ENCODE measurements at places on chromosomes 13 and 19. TPM values are rescaled to one million over a fixed set of nuclear protein-coding genes. Genes with fewer than 3 reads are reported as not detected.

Gene AP1M2
- total RNA-seq: 687 TPM

DNA sequence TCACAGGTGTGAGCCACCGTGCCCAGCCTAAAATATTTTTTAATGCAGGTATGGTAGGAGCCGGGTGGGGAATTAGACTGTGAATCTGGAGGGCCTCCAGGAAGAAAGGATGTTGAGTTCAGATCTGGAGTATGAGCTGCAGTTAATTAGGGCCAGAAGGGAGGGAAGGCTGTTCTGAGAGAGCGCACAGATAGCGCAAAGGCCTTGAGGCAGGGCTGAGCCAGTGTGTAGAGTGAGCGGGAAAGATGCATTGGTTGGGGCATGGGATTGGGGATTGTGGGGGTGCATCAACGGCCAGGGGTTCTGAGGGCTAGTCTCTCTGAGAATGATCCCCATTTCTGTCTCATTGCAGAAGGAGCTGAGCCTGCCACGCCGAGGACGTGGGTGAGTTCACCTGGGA is 9.7 kb downstream of the MAST3 start:
- no peak for DNase-seq

DNA sequence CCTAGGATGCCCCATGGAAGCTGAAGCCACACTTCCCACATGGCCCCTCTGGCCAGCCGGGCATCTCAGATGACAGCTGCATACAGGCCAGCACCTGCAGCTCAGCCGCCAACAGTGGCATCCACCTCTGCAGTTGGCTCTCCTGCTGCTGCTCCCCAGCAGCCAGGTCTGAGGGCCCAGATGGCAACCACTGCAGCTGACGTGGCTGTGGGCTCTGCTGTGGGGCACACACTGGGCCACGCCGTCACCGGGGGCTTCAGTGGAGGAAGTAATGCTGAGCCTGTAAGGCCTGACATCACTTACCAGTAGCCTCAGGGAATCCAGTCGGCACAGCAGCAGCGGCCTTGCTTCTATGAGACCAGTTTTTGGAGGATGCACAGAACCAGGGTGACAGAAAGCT is 45.3 kb upstream of the LSM14A start:
- no peak for DNase-seq

- no peak for DNase-seq
These were observed 353.0 kb downstream of the KCTD12 start for GRCh38 chr13:76533251-76533650.

Gene ZNF253
- total RNA-seq: 7.1 TPM

DNA sequence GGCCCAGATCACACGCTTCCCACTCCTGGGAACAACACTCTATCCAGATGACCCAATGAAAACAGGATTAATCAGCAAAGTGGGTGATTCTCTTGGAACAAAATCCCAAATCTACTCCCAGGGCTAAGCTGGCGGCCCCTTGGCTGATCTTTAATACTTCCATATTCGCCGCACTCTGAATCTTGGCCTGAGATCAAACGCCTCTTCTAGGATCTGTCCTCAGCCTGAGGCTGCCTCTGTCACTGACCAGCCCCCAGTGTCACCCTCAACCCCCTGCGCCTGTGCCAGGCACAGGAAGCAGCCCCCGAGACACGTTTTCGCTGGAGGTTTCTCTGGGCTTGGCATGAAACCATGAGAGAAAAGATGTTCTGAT is 2.4 kb upstream of the CTXN1 start:
- peak; percentile 20 for DNase-seq

GRCh38 chr13:47621931-47622330 is 379.1 kb downstream of the SUCLA2 start:
- DNase-seq: no peak

Gene FAM124A
- 4.7 TPM for total RNA-seq

GRCh38 chr19:31111741-31112140 is 237.5 kb downstream of the TSHZ3 start:
- no peak for DNase-seq

GRCh38 chr13:19782049-19782726 is 557 bp downstream of the PSPC1 start:
- peak; percentile 69 for DNase-seq

Gene ZNF787
- total RNA-seq: 30.3 TPM

DNA sequence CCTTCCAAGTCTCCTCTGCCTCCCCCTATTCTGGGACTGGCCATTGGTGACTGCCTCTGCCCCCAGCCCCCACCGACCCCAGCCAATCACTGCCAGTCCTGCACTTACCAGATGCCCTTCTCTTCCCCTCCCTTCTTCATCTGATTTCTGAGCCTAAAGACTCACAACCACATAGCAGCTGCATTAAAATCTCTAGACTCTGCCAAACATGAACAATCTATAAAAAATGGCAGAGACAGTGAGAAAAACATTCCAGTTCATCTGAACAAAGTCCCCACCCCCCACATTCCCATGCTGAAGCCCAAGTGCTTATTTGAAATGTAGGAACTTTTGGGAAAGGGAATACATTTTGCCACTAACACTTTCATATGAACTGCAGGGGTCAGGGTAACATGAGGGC is 60.8 kb downstream of the KCTD12 start:
- no peak for DNase-seq

Gene LRRC8E
- total RNA-seq: 0.58 TPM

- DNase-seq: no peak
These were observed 4.1 kb downstream of the CCDC70 start for GRCh38 chr13:51865838-51866237.

DNA sequence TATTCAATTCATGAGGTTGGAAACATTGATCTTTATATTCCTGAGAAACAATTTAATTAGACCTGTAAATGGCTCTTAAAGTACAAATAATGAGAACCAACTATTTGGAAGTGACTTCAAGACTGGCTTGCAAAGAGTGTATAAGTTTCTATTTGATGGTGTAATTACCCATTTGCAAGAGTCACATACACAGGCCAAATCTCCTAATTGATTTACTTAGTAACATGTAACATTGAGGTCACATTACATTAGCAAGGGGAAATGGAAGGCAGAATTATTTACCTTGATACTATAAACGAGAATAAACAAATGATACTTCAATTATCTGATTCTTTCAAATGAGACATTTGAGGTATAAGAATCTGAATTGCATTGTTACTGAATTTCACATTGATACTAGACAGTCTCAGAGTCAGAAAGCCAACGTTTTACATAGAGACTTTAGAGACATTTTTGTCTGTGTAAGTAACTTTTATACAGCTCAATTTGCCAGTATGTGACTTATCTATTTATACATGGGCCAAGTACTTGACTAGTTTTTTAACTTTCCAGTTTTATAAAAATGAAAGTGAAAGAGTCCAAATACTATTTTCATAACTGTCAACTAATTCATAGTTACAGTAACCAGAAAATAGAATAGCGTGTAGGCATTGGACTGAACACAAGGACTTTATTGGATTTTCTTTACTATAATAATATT is 95.6 kb upstream of the RFC3 start:
- DNase-seq: no peak

- no peak for DNase-seq
These were observed 10.5 kb upstream of the CEACAM6 start for GRCh38 chr19:41744850-41745249.

- DNase-seq: no peak
These were observed 102.6 kb upstream of the FNDC3A start for GRCh38 chr13:48873081-48873480.

GRCh38 chr19:41172297-41173164 is 20.5 kb upstream of the CYP2S1 start:
- peak; percentile 61 for DNase-seq

GRCh38 chr19:1987197-1988187 is 28.0 kb downstream of the BTBD2 start:
- DNase-seq: no peak

Gene ATXN8OS
- total RNA-seq: not detected

Gene SSBP4
- total RNA-seq: 22.8 TPM

DNA sequence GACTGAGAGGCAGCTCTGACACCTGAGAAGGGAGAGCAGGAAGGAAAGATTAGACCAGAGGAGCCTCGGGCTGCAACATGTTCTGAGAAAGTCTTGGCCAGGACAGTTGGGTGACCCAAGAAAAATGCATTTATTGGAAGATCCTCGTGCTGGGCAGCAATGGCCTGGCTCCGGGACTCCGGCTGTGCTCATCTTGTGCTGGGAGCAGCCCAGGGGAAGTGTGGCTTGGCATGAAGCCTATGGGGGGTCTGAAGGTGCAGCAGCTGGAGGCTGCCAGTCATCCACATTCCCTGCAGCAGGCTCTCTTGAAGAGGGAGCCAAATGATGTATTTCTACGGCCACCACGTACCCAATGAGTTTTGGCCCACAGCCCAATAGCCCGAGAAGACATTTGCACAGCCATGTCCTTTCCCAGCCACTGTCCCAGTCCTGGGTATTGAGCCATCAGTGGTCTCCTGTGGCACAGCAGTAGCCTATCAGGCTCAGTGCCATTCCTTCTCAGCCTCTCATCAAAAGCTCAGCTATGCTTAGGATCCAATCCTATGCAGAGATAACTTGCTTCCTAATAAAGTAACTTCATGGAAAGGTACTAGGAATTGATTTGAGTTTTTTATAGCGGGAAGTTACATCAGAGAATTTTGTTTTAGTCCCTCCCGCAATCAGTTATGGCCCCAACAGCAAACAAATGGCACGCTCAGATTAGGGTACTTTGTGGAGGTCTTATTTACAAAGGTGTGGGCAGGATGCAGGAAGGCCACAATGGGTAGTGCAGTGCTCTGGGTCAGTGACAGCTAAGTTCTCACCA is 76.0 kb upstream of the MEDAG start:
- no peak for DNase-seq

GRCh38 chr19:40191836-40192646 is 815 bp downstream of the MAP3K10 start:
- peak; percentile 69 for DNase-seq

DNA sequence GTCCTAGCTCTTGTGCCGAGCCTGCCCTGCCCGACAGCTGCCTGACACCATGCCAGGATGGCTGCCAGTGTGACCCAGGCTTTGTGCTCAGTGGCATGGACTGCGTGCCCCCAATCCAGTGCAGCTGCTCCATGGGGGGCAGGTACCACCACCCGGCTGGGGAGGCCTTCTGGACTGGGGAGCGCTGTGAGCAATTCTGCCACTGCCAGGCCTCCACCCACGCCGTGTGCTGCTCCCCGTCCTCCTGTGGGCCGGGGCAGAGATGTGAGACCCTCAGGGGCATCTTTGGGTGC is 9.4 kb upstream of the FXYD3 start:
- no peak for DNase-seq

DNA sequence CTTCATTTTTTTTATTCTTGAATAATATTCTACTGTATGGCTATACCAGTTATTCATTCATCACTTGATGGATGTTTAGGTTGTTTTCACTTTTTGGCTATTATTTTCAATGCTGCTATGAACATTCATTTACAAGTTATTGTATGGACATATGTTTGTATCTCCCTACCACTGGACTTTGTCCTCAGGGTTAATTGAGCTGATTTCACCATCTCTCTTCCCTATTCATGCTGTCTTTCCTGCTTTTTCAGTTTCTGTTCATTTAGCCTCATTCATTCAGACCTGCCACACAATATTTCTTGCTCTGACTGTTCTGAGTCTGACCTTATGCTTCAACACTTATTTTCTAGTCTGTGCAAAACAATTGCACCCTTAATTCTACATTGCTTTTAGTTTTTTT is 12.3 kb upstream of the C1QTNF9B start:
- DNase-seq: no peak

DNA sequence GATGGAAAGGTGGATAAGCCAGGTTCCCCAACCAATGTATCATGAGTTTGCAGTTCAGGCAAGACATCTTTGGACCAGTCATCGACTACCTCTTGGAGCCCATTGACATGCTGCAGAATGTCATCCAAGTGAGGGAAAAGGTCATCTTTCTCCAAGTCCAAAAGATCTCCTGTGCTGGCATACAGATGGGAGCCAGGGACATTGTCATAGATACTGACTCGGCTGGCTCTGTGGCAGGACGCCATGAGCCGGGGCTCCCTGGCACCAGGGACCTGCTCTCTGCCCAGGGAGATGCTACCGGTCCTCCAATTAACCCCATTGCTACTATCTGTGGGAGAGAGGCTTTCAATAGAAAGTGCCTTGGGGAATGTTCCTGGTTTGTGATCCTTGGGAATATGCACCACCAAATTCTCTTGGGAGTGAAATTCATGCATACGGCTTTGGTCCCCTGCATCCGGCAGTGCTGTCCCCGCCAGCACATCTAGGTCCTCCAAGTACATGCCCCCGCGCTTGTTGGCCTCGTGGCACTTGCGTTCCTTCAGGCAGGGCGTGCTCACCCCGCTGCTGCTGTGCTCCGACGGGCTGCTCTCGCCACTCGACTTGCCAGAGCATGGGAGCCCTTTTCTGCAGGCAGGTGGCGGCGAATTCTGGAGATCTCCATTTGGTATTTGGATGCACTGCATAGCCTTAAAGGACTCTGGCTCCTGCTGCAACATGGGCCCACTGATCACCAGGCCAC is 113.0 kb downstream of the KL start:
- DNase-seq: no peak

DNA sequence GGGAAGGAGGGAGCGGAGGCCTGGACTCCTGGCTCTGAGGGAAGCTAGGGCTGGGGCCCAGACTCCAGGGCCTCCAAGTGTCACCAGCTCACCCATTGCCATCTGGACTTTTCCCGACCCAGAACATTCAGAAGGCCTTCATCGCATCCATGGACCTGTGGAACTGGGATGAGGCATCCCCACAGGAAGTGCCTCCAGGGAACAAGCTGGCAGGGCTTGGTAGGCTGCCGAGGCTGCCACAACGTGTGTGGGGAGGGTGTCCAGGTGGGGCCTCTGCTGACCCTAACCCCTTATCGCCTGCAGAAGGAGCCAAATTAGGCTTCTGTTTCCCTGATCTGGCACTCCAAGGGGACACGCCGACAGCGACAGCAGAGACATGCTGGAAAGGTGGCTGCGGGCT is 767 bp downstream of the ETV2 start:
- DNase-seq: no peak

DNA sequence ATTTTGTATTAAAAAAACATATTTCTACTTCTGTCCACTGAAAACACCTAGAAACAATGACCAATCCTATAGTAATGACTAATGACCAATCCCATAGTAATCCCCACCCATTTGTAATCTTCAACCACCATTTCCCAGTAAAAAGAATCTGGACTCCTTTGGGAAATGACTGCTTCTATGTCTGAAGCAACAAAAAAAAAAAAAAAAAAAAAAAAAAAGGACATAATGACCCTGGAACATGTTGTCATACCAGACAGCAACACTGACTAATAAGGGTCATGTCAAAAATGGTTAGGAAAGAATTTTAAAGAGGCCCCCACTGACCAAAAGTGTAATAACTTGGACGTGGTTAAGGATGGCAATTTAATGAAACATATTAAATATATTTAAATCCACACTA is 88.3 kb downstream of the TUBA3C start:
- no peak for DNase-seq

GRCh38 chr13:77918391-77919245 is at the start of gene EDNRB:
TSS of gene EDNRB (minus strand) at chr13:77918831. CDS start at chr13:77918573, 258 bp downstream.
- DNase-seq: peak; percentile 72

GRCh38 chr13:35768551-35768950 is 292.1 kb upstream of the MAB21L1 start:
- no peak for DNase-seq

- DNase-seq: no peak
These were observed 223.8 kb downstream of the MAB21L1 start for GRCh38 chr13:35252536-35253205.

- no peak for DNase-seq
These were observed 15.1 kb upstream of the FFAR2 start for GRCh38 chr19:35432911-35433310.
